ENCODE measurements at places on chromosomes 2 and 18.

GRCh38 chr18:57930476-57930875 lies 113.5 kb upstream of the NEDD4L start:
- DNase-seq: no peak

GRCh38 chr2:159124441-159124911 lies 156.0 kb downstream of the TANC1 start:
- no peak for DNase-seq

GRCh38 chr2:69278366-69278765 lies 108.7 kb downstream of the GFPT1 start:
- DNase-seq: no peak

- DNase-seq: no peak
These were observed 144.7 kb upstream of the ITGA4 start for GRCh38 chr2:181312515-181312927.

GRCh38 chr2:641872-642815 lies 35.1 kb downstream of the TMEM18 start:
- no peak for DNase-seq

DNA sequence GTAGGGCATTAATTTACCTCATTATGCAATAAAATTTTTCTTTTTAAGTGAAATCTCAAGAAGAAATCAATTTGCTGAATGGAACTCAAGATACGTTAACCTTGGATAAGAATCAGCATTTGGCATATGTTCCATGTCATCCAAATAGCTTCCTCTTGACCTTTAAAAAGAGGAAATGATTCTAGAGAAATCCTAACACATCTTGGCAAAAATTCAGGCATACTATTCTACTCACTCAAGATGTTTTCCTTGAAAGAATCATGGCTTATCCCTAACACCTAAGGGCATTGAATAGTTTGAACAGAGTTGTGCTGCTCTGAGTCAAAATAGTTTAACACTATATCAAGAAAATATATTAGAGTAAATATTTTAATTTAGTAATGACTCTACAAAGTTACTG lies 678.0 kb downstream of the EPHA4 start:
- no peak for DNase-seq
